ENCODE measurements at places on chromosomes 12 and 14. TPM values are rescaled to one million over a fixed set of nuclear protein-coding genes. Genes with fewer than 3 reads are reported as not detected.

NTN4 gene
- total RNA-seq = 347 TPM

TMCC3 gene
- total RNA-seq = 0.50 TPM

PNN gene
- total RNA-seq = 17.2 TPM

C12orf50 gene
- 0.13 TPM for total RNA-seq
